ENCODE measurements at places on chromosomes 5 and 9.
A peak's percentile ranks its signal among the peaks of the same experiment; 100 is the strongest.

DNA sequence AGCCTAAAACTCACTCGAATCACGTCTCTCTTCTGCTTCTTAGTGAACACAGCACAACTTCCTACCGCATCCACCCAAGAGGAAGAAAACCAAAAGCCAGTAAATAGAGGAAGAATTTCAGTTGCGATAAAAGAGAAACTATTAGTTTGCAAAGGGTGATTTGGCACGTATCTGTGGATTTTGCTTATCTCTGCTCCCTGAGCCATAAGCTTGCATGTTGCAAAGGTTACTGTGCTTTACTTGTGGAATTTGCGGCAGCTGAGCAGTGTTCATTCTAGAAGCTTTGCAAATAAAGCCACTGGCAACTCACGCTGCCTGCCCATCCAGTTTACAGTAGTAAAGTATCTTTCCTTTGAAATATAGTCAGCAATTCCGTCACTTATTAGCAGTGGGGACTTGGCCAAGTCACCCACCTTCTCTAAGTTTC lies 149.0 kb upstream of the PCA3 start:
- DNase-seq, result no peak

- no peak for DNase-seq
Measured at GRCh38 chr9:91844190-91844589, 105.8 kb downstream of the ROR2 start.

DNA sequence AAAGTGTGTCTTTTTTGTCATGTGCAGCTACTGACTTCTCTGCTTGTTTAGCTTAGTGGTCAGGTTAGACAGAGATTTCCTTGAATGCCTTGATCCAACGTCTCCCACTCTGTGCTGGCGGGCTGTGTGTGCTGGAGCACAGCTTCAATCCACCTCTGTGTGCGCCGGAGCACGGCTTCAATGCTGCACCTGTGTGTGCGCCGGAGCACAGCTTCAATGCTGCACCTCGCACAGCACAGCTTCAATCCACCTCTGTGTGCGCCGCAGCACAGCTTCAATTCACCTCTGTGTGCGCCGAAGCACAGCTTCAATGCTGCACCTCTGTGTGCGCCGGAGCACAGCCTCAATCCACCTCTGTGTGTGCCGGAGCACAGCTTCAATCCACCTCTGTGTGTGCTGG lies 69.0 kb upstream of the PHYKPL start:
- DNase-seq, result no peak

DNA sequence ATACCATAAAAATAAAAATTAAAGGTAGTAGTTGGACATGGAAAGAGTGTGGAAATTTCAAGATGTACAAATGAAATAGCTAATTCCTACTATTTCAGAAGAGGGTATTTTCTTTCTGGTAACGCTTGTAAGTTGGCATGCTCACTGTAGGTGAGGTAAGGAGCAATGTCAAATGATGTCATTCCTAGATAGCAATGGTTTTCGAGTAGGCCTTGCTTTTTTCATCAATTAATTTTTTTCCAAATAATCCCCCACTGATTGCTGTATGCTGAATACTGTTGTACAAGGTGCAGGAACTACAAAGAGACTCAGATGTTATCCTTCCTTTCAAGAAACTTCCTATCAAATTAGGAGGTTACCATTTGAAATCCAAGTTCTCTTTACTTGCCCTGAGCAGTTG lies 928 bp upstream of the SELENOP start:
- no peak for DNase-seq

- no peak for DNase-seq
Measured at GRCh38 chr5:91850031-91850430, 466.9 kb upstream of the ARRDC3 start.

GRCh38 chr9:96193236-96193755 lies 108.7 kb downstream of the HSD17B3 start:
- no peak for DNase-seq

- DNase-seq, result no peak
Measured at GRCh38 chr5:24681106-24681505, 36.3 kb upstream of the CDH10 start.

GRCh38 chr5:7852542-7852941 lies 1.6 kb upstream of the CFAP90 start:
- DNase-seq, result no peak

- DNase-seq, result no peak
Measured at GRCh38 chr9:132909311-132909710, 30.6 kb downstream of the SPACA9 start.

DNA sequence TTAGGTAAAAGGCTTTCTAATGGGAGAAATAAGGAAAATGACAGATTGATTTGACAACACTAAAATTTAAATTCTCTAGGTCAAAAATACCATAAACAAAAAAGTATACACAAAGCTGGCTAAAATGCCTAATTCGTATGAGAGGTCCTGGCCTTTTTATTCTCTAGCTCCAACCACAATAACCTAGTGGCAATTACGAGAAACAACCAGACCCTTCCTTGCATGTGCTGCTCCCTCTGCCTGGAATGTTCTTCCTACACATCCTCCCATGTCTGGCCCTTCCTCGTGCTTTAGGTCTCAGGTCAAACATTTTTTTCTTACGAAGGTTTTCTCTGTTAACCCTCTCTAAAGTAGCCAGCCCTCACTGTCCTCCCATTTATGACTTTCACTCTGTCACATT lies 176.4 kb upstream of the PLPPR1 start:
- no peak for DNase-seq

GRCh38 chr5:146765089-146765832 lies 113.3 kb downstream of the PPP2R2B start:
- no peak for DNase-seq

- no peak for DNase-seq
Measured at GRCh38 chr5:159956074-159956473, 39.8 kb downstream of the ADRA1B start.

GRCh38 chr5:176743136-176743861 lies 67.1 kb upstream of the UNC5A start:
- no peak for DNase-seq

- no peak for DNase-seq
Measured at GRCh38 chr5:74798977-74799911, 32.2 kb downstream of the NSA2 start.

GRCh38 chr9:126706698-126707053 lies 92.9 kb downstream of the LMX1B start:
- no peak for DNase-seq

GRCh38 chr5:14665101-14665822 lies 744 bp downstream of the OTULIN start:
- DNase-seq, result no peak

DNA sequence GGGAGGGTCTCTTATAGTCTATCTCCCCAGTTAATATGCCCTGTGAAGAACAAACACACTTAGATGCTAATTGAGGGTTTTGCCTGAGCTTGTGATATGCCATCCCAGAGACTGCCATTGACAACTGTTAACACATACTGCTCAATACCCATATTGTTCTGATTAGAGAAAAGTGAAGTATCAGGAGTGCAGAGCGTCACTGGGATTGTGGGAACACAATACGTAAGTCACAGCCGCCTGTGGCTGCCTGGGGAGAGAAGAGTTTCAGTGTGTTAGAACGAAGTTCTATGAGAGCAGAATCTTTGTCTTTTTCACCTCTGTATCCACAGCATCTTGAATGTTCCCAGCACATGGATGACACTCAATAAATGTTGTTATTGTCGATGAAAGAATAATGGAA lies 110.2 kb downstream of the MEF2C start:
- DNase-seq, result no peak

- DNase-seq, result no peak
Measured at GRCh38 chr5:74556631-74557595, 83.6 kb downstream of the ENC1 start.

- no peak for DNase-seq
Measured at GRCh38 chr9:84945878-84946538, 276.5 kb downstream of the NTRK2 start.

DNA sequence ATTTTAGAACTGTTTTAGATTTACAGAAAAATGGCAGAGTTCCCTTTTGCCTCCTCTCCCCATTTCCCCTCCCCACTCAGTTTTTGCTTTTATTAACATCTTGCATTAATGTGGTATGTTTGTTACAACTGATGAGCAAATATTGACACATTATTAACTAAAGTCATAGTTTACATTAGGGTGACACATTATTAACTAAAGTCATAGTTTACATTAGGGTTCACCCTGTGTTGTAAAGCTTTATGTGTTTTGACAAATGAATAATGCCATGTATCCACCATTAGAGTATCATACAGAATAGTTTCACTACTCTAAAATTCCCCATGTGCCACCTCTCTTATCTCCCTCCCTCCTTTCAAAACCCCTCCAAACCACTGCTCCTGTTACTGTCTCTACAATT lies 262.5 kb downstream of the NPR3 start:
- DNase-seq, result no peak

DNA sequence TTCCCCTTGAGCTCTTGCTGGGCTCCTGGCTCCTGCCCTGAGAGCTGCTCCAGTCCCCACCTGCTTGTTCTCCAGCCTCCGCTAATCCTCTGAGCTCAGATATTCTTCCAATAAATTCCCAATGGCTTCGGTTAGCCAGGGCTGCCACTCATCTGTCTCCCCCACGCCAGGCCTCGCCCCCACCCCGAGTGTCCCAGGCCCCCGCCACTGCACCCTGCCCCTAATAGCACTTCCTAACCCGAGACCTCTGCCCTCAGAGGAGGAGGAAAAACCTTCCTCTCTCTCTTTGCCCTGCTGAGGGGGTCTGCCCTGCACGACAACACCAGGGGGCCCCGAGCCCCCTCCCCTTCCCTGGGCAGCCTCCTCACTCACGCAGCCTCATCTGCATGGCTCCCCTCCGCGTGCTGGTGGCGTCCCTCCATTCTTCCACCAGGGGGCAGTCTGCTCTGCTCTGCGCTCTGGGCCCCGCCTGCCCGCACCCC lies 5.4 kb upstream of the LCN15 start:
- peak; percentile 27 for DNase-seq

GRCh38 chr9:131436376-131436775 lies 42.5 kb downstream of the PRRC2B start:
- DNase-seq, result no peak

DNA sequence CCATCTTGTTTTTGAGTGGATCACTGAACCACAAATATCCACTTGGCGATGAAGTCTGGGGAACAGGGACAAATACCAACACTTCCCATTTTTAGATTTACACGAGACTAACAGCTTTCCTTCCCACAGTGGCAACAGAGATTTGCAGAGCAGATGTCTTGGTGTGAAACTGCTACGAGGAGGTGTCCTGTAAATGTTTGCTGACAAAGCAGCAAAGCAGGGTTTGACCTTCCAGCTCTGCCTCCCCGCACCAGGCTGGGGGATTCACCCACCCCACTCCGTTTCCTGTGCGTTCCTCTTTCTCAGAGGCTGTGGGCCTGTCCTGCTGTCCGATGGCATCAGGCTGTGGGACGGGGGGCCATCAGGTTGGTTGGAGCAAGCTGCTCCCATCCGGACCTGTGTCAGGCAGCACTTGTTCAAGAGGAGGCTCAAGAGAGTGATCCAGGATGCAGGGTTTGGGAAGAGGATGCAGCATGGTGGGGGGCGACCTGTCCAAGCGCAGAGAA lies 693 bp upstream of the RGS3 start:
- DNase-seq, result no peak

GRCh38 chr5:43256261-43256966 lies 56.8 kb downstream of the HMGCS1 start:
- DNase-seq, result no peak

DNA sequence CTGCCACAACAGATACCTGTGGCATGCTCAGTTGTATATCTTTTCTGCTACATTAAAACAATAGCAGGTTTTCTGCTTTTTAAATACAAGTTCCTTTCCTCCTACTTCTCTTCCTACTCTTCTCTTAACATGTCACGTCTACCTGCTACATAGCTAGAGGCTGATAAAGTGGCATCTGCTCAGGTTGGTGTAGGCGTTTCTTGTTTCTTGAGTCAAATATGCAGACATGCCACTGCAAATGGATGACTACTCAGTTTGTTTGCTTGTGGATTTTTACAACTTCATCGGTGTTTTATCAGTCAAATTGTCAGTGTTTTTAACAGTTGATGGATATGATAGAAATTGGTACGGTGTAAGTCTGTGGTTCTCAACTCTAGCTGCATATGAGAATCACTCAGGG lies 525.7 kb downstream of the TLE4 start:
- DNase-seq, result no peak

- no peak for DNase-seq
Measured at GRCh38 chr9:131323629-131324028, 34.1 kb downstream of the PLPP7 start.

- DNase-seq, result no peak
Measured at GRCh38 chr9:121269642-121270254, 1.8 kb downstream of the GSN start.

All from activated T-helper 1 cell treated with anti-CD3 and anti-CD28 coated beads, Interleukin-2, amount 50 U/mL, for 16 hours (primary cell).